Fibroblast of villous mesenchyme (primary cell): ENCODE measurements at places on chromosomes 3 and 15. TPM values are rescaled to one million over a fixed set of nuclear protein-coding genes. Genes with fewer than 3 reads are reported as not detected.

GRCh38 chr3:116390318-116390717, 55.0 kb downstream of the LSAMP start:
- no peak for DNase-seq

GRCh38 chr3:15535732-15536131, 14.2 kb upstream of the COLQ start:
- no peak for DNase-seq

GRCh38 chr15:74294010-74294409, 57.9 kb downstream of the CCDC33 start:
- no peak for DNase-seq

DNA sequence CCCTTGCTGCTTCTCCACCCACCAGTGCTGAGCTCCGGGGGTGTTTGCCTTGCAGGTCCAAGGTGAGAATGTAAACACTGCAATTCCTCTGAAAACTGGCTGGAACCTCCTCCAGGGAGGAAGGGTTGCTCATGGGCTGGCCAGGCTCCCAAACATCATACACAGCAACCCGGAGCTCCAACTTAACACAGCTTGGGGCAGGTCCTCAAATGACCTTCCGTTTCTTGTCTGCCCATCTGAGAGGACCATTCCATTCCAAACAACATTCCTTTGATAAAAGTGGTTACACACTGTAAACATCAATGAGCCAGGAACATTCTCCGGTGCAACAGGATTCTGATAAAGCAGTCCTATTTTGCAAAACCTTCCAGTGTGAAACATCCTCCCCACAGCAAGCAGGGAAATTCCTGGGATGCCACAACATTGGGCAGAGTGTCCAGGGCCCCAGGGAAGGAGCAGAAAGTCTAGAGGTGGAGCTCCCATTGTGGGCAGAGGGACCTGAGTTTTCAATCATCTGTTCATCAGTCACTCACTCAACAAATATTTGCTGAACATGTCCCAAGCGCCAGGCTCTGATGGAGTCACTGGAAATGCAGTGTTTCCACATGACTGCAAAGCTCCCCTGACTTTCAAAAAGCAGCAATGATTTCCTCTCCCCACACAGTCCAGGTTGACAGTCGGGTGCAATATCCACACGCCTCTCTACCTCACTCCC, 7.3 kb upstream of the HEG1 start:
- peak; percentile 97 for DNase-seq

- no peak for DNase-seq
Observed at GRCh38 chr3:57966829-57967228, 41.4 kb upstream of the FLNB start.

DNA sequence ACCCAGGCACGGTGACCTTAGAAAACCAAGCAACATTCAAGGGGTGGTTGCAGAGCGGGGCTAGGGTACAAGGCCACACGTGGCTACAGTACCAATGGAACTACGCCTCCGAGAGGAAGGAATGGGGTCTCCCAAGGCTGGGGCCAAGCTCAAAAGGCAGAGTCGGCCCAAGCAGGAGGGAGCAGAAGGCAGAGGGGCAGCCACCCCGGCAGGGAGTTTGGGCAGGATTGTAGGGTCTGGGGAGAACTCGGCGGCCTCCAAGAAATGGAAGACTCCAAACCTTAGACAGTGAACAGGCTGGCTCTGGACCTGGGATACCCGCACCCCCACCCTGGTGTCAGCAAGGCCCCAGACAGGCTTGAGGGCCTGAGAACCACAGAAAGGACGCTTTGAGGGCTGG, 28.7 kb downstream of the ATRIP start:
- DNase-seq: no peak

DNA sequence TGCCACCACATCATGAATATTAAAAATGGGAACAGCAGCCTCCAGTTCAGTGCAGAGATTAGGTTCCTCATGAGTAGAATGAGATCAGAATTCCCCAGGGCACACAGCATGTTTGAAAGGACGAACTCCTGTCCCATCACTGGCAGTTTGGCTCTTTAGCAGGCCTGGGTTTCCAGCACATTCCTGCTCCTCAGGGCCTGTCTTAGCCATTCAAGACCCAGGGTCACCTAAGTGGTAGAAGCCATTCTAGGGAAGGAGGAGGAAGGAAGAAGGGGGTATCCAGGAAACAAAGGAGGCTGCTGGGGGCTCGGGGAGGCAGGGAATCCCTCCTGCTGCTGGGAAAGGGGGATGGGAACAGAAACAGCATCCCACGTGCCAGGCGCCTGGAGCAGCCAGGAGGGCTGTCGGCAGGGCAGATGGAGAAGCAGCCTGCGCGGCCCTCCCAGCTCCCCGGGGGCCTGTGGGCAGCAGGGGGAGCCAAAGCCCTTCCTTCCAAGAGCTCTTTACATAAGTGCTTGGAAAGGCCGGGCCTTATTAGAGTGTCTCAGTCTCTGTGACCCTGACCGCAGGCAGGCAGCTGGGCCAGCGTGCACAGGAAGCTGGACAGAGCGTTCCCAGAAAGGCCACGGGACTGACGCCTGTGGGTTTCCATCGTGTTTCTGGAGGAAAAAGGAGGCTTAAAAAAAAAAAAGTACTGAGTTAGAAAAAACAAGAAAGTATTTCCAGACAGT, 24.7 kb downstream of the LOXL1 start:
- DNase-seq: peak; percentile 99

DNA sequence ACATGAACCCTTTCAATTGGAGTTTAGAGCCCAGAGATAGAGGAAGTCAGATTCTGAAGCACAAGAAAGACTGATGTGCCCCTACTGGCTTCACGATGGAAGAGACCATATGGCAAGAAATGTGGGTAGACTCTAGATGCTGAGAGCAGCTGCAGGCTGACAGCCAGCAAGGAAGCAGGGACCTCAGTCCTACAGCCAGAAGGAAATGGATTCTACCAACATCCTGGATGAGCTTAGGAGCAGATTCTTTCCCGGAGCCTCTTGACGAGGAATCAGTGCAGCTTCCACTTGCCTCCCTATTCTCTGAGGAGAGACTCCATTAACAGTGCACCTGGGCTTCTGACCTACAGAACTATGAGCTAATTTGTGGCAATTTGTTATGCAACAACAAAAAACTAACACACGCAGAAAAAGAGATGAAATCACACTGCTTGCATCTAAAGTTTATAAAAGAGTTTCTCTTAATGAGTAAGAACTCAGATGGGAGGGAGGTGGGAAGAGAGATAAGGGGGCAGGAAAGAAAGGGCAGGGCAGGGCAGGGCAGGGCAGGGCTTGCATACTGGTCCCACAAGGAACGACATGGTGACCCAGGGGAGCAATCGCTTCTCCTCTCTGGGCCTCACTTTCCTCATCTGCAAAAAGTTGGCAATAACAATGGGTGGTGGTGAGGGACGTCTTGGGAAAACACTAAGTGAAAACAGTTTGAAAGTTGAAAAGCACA, 440.9 kb downstream of the FOXP1 start:
- no peak for DNase-seq

- no peak for DNase-seq
Observed at GRCh38 chr15:64001148-64001547, 45.1 kb downstream of the DAPK2 start.

The STX19 gene
- not detected in 2 replicates for total RNA-seq

The TMEM40 gene
- total RNA-seq: under 0.01 TPM in 1 of 2 replicates, not detected in the other
